ENCODE measurements at places on chromosomes 13 and 19.

GRCh38 chr19:38653028-38653571, 5.7 kb downstream of the ACTN4 start:
- DNase-seq: no peak

- DNase-seq: no peak
Measured at GRCh38 chr19:23917856-23918255, 3.2 kb downstream of the ZNF726 start.

- DNase-seq: no peak
Measured at GRCh38 chr19:5342573-5343201, 2.1 kb upstream of the PTPRS start.

GRCh38 chr19:2483084-2483483, 7.2 kb downstream of the GADD45B start:
- no peak for DNase-seq

DNA sequence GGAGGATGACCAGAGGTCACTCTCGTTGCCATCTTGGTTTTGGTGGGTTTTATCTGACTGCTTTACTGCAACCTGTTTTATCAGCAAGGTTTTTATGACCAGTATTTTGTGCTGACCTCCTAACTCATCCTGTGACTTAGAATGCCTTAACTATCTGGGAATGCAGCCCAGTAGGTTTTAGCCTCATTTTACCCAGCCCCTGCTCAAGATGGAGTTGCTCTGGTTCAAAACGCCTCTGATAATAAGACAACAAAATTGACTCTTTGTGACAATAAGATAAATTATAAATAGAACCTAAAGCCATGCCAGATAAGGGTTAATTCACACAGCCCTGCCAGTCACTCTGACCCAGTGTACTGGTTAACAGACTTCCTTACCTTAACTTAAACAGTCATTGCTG, 267.7 kb upstream of the MAB21L1 start:
- DNase-seq: no peak

GRCh38 chr13:44399074-44399473, 25.4 kb downstream of the SERP2 start:
- no peak for DNase-seq

DNA sequence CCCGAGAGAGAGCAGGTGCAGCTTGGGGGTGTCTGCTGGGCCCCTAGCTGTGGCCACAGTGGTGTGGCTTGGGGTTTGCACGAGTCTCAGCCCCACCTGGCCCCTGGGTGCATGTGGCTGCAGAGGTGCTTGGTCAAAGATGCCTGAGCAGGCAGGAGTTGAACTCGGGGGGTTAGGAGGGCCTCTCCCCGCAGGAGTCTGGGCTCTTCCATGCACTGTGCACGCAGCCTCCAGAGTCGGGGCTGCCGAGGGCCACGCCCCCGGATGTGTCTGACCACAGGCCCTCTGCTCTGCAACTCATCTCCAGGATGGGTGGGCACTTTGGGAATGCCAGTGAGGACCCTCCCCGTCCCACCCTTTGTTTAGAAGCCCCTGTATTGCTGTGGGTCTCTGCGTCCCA, 91.5 kb upstream of the MCF2L start:
- DNase-seq: no peak

DNA sequence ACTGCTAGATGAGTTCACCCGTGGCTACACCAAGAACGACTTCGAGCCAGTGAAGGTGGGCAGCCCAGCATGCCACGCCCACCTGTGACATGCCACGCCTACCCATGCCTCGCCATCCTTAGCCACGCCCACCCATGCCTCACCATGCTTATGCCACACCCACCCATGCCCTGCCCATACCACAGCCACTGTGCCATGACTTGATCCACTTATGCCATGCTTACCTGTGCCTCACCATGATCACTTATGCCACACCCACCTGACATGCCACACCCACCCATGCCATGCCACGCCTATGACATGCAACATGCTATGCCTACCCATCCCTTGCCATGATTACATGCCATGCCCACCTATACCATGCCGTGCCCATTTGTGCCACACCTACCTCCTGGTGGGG, 12.9 kb upstream of the USE1 start:
- no peak for DNase-seq

GRCh38 chr13:105764486-105764885, 771.0 kb downstream of the EFNB2 start:
- DNase-seq: no peak

DNA sequence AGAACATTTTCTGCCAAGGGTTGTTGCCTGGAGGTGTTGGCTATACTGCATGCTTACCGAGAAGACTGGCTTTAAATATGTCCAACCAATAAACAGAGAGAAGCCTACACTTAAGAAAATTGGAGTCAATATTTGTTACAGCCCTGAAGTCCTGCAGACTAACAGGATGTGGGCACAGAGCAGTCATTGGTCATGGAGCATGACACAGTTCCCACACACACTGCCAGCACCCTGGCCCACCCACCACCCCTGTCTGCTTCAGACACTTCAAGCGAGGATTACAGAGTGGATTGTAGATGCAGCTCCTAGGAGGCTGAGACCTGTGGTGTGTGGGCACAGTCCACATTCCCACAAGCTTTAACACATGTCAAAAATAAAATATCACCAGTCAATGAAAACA, 21.0 kb upstream of the SERP2 start:
- no peak for DNase-seq

DNA sequence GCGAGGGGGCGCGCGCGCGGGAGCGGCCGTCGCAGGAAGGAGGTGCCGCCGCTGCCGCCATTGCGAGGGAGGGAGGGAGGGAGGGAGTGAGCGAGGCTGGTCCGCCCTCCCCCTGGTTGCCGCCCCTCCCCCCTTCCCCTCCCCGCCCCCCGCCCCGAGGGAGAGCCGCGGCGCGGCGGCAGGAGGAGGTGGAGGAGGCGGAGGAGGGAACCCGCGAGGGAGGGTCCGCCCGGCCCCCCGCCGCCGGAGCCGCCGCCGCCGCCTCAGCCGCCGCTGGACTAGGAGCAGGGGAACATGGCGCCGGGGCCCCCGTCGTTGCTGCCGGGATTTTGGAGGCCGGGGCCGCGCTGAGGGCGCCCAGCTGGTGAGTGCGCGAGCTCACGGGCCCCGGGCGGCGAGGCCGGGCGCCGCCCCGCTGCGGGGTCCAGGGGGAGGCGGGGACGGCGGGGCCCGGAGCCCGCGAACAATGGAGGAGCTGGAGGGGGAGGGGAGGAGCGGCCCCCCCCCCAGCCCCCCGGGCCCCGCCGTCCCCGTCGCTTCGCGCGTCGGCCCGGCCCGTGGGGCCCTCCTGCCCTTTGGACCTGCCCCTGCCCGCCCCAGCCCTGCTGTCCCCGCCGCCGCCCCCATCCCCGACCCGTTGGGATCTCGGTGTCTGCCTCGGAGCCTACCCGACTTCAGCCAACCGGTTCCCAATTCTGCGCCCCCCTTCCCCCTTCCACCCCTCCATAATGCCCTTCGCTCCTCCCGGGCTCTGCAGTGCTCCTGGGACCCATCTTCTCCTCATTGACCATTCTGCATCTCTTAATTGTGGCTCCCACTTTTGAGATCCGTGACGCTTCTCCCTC, at the start of gene ARHGAP35:
TSS of gene ARHGAP35 (plus strand) at position 152 of the 845 bp plus-strand sequence. CDS start 57,679 bp downstream, outside the sequence.
- DNase-seq: no peak

GRCh38 chr19:48714759-48715675, 4.5 kb downstream of the MAMSTR start:
- DNase-seq: no peak

- DNase-seq: no peak
Measured at GRCh38 chr13:46728777-46729176, 68.2 kb downstream of the ESD start.

DNA sequence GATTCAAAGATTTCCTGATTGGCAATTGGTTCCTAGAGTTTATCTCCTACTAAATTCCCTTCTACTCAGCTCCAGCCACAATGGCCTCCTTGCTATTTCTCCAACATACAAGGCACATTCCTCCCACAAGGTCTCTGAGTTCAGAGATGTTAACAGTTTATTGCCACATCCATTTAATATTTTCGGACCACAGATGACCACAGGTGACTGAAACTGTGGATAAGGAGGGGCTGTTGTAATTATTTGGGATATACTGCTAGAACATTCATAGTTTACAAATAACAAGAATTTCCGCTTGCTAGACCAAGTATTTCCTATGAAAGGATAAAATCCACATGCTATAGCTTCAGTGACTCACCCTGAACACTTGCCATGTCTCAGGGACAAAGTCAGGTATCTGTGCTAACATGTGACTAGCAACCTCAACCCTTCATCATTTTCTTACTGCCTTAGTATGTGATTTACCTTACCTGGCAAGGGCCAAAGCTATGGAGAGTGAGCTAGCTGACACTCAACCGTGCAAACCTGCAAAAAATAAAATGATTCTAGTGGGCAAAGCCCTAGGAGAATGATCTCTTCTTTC, 117.7 kb downstream of the TBC1D4 start:
- no peak for DNase-seq

- DNase-seq: no peak
Measured at GRCh38 chr13:84243340-84243739, 361.1 kb upstream of the SLITRK1 start.

GRCh38 chr13:20102525-20103180, 58.2 kb downstream of the GJA3 start:
- DNase-seq: no peak

DNA sequence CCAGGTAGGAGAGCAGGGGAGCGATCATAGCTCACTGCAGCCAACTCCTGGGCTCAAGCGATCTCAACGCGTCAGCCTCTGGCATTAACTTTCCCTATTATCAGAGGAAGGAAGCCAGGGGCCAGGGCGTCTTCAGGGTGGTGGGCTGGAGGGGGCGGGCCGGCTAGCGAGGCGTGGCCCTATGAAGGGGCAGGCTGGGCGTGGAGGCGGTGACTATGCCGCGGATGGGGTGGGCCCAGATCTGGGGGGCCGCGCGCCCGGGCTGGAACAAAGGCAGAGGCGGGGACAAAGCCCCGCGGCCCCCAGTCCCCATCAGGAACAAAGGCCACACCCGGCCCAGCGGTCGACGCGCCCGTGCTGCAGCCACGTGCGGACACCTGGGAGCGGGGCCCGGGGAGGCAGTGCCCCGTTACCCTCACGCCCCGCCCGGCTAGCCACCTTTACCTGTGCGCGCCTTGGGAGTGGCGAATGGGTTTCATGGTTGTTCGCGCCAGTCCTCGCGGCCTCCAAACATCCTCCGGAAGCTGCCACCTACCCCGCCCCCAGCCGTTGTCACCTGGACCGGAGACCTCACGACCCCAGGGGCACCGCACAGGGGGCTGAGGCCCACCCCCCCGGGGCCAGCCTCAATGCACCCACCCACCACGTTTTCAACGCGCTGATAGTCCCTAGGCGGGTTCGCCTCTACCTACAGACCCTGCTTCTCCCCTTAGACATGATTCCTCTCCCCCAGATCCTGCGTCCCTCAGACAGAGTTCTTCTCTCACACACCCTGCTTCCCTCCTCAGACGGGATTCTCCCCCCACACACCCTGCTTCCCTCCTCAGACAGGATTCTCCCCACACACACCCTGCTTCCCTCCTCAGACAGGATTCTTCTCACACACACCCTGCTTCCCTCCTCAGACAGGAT, 5.4 kb upstream of the TRIM28 start:
- peak; percentile 79 for DNase-seq

DNA sequence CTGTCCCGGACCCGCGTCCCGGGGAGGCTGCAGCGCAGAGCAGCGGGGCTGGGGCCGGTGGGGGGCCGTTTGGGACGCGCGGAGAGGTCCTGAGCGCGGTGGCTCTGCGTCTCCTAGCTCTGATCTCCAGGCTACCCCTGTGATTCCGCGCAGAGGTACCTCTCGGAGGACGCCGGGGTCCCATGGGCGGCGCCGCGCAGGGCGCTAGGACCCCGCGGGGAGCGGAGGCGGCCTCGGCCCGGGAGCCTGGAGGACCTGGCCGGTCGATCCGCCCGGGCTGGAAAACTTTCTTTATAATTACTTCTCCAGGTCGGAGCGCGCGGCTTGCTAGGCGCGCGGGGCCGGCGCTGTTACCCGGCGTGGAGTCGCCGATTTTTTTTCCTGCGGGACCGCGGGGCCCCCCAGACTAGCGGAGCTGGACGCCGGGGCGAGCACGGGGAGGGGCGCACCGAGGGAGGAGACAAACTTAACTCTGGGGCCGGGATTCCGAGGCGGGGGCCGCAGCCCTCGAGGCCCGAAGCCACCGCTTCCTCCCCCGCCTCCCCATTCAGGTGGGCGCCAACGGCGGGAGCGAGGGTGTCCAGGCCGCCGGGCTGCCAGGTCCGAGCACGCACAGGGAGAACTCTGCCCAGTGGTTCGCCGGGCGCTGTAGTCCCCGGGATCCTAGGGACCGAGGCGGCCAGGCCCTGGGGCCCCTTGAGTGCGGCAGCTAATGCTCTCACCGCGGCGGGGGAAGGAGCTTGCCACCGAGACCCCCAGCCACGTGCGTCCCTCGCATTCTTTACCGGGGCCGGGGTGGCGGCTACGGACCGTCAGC, 848 bp upstream of the CEBPA start:
- no peak for DNase-seq

DNA sequence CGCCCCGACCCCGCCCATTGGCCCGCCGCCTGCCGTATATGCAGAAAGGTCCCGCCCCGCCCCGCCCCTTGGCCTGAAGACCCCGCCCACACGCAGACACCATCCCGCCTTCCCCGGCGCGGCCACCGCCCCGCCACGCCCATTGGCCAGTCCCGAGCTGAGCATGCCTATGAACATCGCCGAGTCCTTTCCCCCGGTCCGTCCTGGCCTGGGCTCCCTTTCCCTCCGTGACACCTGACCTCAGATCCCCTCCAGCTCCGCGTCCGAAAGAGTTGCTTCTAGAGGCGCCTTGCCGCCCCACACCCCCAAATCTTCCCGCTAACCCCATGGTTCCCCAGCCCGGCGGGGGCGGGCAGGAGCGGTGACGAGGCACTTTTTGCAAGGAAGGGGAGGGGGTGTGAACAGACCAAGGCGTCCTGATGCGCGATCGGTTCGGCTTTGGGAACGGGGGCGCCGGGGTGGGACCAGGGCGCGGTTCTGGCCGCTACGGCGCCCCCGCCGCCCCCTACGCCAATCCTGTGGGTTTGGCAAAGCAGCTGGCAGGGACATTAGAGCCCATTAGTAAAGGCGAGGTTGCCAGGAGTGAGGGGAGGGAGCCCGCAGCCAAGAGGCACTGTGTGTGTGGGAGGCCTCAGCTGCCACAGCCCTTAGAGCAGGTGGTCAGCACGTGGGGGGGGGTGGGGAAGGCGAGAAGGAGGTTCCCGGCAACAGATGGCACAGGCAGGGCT, 406 bp upstream of the NUMBL start:
- peak; percentile 66 for DNase-seq

- DNase-seq: no peak
Measured at GRCh38 chr13:47813718-47814117, 187.4 kb downstream of the SUCLA2 start.

DNA sequence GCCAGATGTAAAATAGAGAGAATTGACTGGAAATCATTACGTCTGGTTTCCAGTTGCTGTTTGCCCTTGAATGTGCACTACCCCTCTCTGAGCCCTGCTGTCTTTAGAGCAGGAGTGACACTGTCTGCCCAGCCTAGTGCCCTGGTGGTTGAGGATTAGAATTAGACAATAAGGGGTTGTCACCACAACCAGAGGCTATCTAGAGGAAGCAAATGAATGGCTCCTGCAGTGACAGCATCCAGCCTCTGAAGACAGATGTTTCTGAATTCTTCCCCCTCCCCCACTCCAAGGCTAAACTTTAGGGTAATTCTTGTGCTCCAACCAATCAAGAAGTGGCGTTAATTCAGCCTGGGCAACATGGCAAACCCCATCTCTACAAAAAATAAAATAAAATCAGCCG, 2.0 kb downstream of the RAB8A start:
- DNase-seq: no peak

GRCh38 chr13:60163478-60164233, at the start of gene DIAPH3:
DIAPH3 (minus strand) TSS chr13:60163928; CDS start chr13:60163766, 162 bp downstream.
- DNase-seq: peak; percentile 64

- no peak for DNase-seq
Measured at GRCh38 chr19:33231511-33231910, 5.9 kb upstream of the SLC7A10 start.

GRCh38 chr13:83024955-83025594, 857.2 kb downstream of the SLITRK1 start:
- DNase-seq: no peak

- no peak for DNase-seq
Measured at GRCh38 chr13:113860665-113861432, 3.0 kb downstream of the GAS6 start.
